ENCODE measurements at places on chromosomes 13 and 19.

- DNase-seq = no peak
These were observed 984 bp upstream of the OR7G1 start for GRCh38 chr19:9116547-9116946.

GRCh38 chr13:54029720-54030119 lies 1001.1 kb downstream of the OLFM4 start:
- DNase-seq = no peak

DNA sequence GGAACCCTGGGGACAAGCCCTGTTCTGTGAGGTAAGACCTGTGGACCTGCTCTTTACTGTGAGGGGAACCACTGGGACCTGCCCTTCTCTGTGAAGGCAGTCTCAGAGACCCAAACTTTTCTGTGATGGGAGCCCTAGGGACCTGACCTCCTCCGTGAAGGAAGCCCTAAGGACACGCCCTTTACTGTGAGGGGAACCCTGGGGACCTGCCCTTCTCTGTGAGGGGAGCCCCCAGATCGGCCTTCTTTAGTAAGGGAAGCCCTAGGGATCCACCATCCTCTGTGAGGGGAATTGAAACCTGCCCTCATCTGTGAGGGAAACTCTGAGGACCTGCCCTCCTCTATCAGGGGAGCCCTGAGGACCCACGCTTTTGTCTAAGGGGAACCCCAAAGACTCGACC lies 343.5 kb downstream of the UQCRFS1 start:
- DNase-seq = no peak

DNA sequence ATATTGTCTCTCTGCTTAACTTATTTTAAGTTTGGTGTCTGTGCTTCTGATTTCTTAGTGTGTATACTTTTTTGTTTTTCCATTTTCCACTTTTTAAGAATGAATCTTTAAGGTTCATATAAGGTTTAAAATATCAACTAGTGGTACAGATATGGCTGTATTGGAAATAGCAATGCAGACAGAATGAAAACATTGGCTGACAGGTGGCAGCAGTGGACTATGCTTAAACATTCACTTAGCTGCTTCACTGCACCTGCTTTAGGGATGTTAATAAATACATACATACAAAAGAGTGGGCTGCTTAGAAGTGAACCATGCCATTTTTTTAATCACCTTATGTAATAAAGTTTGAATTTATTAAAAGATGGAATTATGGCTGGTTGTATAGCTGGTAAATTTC lies 27.3 kb downstream of the TM9SF2 start:
- DNase-seq = peak; percentile 57

- no peak for DNase-seq
These were observed 467.8 kb upstream of the ARGLU1 start for GRCh38 chr13:107035778-107036177.

- DNase-seq = peak; percentile 65
These were observed 74.6 kb upstream of the NPAS1 start for GRCh38 chr19:46944918-46945628.

DNA sequence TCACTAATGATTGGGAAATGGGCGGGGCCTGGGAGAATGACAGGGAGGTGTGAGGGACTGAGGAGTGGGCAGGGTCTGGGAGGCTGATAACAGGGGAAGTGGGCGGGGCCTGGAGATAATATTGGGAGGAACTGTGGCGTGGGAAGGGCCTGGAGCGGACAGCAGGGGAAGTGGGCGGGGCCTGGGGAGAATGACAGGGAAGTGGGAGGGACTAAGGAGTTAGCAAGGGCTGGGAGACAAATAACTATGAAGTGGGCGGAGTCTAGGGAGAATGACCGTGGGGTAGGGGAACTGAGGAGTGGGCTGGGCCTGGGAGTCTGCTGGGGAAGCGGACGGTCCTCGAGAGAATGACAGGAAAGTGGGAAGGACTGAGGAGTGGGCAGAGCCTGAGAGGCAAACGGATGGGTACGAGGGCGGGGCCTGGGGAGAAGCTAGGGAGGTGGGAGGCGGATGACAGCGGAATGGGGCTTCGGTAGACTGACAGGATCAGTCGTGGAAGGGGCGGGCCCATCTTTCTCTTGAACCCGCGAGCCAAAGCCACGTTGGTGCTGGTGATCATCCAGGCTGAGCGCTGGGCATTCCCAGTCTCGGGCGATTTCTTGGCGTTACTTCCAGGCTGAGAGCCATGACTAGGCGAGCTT lies 14.0 kb upstream of the TUBB4A start:
- peak; percentile 27 for DNase-seq

Data from DMS79 treated with DMSO at 0.1 percent for 48 hours (cell line).